Stimulated activated CD8-positive, alpha-beta memory T cell treated with anti-CD3 and anti-CD28 coated beads, Interleukin-12 subunit alpha, Interleukin-12 subunit beta, amount 100 ng/mL, for 1 hour (primary cell): ENCODE measurements at places on chromosomes 7 and 10.

DNA sequence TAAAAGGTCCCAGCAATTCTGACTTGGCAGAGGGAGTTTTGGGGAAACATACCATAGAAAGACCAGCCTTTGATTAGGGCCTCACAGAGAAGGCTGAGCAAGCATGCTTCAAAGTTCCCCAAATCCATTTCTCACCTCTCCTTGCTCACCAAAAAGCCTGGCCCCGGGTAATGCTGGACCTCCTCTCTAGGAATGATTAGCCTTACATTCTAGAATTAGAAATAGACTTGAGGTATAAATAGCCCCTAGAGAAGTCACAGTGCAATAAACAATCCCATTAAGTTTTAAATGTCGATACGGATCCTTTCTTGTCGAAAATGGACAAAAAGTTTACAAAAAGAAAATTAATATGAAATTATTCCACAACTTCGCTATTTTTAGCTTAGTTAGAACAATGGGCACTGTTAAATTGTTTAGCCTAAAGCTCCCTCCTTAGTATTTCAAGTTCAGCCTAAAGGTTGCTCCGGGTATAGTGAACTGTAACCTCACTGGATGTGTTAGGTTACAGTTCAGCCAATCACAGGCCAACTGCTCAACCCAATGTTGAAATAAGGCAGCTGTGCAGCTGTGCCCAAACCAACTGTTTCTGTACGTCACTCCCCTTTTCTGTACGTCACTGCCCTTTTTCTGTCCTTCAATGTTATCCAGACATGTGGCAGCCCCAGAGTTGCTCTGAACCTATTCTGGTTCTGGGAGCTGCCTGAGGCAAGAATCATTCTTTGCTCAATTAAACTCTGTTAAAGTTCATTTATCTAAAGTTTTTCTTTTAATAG is 7.9 kb upstream of the GSDME start:
- DNase-seq = no peak

DNA sequence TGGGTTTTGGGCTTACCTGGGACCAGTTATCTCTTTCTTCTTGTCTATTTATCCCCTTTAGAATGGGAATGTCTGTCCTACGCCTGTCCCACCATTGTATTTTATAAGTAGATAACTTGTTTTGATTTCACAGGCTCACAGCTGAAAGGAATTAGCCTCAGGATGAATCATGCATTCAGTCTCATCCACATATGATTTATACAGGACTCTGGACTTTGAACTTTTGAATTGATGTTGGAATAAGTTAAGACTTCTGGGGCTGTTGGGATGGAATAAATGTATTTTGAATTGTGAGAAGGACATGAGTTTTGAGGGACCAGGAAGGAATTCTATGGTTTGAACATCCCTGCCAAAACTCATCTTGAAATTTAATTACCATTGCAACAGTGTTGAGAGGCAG is 112.6 kb downstream of the AMPH start:
- no peak for DNase-seq

DNA sequence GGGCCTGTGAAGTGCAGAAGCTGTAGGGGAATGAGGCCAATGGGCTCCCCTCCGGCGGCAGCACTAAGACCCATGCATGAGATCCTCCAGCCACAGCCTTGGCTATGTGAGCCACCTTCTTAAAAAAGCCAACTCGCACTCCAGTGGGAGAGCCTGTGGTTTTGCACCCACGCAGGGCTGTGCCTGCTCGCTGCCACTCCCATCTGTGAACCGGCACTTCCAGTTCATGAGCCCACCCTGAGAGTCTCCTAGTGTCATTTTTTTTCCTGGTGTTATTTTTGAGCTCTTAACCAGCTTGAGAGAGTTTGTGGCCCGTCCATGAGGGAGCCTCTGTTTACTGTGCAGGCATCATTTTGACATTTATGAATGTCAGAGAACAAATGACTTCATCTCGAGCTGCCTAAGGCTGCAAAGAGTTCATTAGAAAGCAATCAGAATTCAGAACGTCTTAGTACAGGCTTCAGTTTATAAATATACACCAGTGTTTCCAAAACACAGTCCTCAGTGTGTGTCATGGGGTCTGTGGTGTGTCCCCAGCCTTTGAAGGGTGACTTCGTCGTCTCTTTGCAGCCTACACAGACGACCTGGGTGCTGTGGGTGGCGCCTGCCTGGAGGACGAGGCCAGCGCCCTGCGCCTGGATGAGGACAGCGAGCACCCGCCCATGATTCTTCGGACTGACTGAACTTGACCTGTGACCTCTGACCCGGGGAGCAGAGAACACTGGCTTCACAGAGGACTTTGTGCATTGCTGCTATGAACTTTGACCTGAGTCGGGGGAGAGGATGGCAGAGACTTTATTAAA is 40.4 kb downstream of the WIPI2 start:
- no peak for DNase-seq

DNA sequence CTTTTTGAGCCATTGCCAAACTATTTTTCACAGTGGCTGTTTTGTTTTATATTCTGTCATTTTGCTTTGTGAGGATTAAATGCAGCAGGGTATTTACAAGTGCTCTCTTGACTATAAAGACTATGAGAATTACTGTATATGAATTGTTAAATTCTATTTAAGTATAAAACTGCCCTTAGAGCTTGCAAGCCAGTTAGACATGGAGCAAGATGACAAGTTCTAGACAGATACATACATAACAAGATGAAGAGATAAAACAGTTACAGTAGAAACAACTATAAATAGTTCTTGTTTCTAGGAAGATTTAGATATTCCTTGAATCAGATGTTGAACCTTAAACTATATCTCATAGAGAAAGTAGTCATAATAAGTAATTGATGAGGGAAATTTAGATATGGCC is 60.6 kb downstream of the DNAH11 start:
- no peak for DNase-seq

DNA sequence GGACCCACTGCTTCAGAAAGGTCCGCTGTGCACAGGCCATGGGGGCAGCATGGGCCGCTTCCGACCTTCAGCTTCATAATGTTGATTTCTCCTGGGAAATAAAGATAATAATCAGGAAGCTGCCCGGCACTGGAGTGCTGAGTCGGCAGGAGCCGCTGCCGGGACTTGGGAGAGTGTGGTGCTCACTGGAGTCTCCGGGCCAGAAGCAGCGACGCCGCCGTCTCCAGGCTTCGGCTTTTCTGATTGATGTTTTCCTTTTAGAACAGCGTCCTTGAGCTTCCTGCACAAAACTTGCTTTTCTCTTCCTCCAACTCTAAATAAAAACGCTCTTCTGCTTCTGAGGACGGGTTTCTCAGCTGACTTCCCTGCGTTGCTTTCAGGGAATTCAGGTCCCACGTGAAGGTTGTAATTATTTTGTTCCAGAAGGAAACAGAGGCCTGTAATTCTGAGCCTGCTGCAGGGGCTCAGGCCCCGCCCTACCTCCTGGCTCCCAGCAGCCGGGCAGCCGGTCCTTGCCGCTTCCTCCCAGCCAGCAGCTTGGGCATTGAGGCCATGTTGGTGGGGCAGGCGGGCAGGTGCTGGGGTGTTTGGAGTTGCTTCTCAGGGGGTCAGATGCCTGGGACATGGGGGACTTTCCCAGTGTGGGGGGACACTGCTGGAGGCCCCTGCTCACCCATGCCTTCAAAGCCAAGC is 14.7 kb downstream of the PWWP2B start:
- DNase-seq = no peak

DNA sequence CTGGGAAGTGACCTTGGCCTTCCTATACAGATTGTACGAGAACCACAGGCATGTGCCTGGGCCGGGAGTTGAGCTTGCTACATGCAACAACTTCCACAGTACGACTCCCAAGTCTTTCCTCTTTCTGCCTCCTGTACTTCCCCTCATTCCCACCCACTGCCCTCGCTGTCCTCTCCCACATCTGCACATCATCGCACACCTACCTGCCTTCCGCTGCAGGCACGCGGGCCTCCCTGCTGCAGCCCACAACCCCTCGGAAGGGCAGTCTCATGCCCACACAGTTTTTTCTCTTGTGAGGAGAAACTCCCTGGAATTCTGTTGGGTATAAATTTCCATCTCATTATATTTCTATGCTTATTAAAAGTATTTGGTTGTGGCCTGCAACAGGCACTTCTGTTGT is 117.2 kb downstream of the ACTR3B start:
- DNase-seq = no peak

DNA sequence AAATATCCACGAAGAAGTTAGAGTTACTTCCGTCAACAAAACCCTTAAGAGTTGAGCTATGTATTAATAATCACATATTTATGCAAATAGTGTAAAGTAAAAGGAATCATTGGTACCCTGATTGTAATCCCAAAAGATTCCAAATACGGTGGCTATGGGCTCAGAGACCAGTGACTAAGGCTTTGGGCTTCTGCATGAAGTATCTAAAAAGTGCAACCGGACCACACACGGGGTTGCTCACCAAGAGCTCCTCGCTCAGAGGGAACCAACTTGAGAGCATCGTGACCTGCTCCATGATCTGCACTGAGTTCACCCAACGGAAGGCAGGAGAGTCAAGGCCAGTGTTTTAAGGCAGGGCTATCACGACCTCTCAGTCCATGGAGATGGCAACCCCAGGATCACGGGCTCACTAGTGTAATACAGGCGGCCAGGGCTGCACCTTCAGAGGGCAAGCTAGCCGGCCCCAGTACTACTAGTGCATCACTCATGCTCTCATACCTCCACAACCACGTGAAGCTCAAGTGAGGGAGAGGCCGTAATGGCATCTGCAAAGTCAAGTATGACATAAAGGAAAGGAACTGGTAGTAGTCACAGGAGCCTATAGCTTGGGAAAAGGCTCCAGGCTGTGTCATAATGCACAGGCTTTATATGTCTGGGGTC is 77.1 kb upstream of the CAMK2B start:
- no peak for DNase-seq

DNA sequence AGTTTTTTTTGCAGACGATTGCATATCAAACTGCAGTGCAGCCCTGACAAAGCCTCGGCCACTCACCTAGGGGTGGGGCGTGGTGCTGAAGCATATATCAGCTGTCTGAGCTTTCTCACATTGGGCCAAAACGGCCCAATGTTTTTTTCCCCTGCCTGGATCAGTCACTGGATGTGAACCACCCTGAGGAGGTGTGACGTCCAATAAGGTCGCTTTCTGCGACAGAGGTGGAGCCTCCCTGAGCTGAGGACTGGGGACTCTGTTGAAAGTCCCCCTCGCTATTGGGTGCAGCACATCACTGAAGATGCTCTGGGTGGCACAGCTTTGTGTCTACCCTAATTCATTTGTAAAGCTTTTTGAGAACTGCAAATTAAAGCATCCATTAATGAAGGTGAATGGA is 60.9 kb downstream of the SEM1 start:
- DNase-seq = no peak

- no peak for DNase-seq
These were observed 718.2 kb downstream of the LRMDA start for GRCh38 chr10:76149602-76150138.

GRCh38 chr7:51261117-51261835 is 55.3 kb downstream of the COBL start:
- no peak for DNase-seq

DNA sequence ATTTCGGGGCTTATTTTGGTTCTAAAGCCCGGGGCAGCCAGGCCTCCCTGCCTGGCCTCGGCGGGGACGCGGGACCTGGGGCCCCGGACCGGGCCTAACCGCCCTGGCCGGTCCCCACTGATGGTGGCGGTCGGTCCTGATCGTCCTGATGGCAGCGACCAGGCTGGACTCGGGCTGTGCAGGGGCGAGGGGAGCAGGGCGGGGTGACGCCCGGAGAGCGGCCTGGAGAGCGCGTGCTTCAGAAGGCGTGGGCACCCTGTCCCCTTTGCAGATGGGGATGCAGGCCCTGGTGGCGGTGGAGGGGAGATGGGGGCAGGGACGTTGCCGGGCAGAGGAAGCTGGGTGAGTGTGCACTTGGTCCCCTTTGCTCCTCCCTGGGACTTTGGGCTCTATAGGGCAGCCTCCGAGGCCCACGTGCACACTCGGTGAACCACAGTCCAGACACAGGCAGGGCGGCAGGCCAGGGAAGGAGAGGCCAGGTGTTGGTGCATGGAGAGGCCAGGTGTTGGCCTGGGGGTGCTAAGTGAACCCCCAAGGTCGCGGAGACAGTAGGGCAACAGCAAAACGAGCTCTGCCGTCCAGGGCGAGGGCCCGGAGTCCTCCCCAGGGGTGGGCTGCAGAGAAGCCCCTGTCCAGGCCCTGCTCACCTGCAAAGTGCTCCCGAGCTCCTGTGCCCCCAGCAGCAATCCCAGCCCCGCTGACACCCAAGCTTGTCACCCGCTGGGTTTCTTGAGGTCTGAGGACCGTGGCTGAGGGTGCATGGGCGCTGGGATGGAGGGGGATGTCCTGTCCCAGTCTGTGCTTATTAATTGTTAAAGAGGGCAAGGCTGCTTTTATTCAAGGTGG is 42.4 kb upstream of the FAM20C start:
- DNase-seq = peak; percentile 4

DNA sequence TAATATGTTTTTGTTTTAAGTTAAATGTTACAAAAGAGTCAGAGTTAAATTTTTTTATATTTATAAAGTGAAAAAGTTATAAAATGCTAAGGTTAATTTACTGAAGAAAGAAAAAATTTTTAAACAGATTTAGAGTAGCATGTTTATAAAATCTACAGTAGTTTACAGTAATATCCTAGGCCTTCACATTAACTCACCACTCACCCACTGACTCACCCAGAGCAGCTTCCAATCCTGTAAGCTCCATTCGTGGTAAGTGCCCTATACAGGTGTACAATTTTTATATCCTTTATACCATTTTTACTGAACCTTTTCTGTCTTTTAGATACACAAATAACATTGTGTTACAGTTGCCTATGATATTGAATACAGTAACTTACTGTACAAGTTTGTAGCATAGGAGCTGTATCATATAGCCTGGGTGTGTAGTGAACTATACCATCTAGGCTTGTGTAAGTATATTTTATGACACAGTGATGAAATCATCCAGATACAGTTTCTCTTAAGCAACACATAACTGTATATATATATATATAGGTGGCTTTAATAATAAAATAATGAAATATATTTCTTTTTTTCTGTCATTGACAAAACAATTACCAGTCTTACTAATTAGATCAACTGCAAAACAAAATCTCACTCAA is 79.6 kb downstream of the PTEN start:
- no peak for DNase-seq

DNA sequence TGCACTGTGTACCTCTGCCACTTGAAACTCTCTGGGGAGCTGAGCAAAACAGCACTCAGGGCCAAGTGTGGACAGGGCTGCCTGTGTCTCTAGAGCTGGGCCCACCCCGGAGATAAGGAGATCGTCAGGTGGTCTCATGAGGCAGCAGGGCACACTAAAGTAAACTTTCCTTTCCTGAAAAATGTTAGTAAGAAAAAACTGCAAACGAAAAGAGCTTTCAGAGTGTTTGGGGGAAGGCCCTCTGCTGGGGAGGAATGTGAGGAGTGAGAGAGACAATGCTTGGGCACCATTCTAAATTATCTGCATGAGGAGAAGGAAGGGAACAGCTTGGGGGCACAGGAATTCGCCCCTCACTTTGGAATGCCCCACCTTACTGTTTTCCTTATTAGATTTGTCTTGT is 127.7 kb downstream of the ATXN7L1 start:
- no peak for DNase-seq

- no peak for DNase-seq
These were observed 90.5 kb upstream of the PHYHIPL start for GRCh38 chr10:59085711-59086502.

- no peak for DNase-seq
These were observed 24.1 kb downstream of the WDR86 start for GRCh38 chr7:151385626-151386300.
